A549 (cell line): ENCODE measurements at places on chromosomes 7 and 10.
A peak's percentile ranks its signal among the peaks of the same experiment; 100 is the strongest.

GRCh38 chr10:128868481-128868880 lies 598.6 kb upstream of the MGMT start:
- no peak for DNase-seq

DNA sequence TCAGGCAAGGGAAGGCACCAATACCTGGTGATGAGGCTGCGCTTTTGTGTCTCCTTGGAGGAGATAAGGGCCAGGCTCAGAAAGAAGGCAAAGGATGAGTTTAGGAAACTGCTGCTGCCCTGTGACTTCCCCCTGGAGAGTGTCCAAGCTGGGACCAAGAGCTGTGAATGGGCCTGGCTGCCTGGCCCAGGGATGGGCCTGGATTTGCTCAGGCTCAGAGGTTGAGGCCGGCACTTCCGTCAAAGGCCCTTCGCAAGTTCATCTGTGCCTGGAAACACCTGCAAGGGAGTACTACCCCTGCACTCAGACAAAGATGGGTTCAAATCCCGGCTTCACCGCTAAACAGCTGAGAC lies 50.5 kb upstream of the NANOS1 start:
- no peak for DNase-seq

DNA sequence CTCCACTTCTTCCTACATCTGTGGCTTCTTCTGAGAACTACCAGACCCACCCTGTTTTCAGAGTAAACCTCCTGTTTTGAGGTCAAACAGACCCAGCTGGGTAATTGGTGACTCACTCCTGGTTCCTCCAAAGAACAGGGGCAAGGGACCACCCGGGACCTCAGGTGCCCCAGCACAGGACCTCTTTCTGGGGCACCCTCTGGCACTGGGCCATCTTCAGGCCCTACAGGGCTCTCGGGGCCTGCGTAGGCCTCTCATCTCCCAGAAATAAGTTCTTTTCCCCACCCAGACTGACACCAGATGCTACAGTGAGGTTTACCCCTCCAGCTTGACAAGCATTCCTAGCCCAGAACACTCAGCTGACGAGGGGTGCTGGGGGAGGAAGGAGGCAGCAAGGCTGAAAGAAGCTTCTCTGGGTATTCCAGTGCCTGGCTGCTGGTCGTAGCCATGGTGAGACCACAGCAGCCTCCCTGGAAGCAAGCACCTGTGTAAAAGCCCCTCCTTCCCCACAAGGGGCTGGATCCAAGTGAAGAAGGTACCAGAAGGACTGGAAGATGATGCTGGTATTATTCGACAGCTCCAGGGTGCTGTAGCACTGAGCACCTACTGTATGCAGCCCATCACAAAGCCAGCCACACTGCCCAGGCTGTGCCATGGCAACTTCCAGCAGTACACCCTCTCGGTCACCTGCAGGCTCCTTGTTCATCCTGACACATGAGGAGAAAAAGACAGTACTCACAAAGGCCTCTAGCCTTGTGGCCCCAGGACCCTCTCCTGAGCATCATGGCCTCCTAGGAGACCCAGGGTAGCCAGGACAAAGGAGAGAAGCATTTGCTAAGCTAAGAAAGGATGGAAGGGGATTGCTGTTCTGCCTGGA lies 47.4 kb downstream of the ALOX5 start:
- no peak for DNase-seq

DNA sequence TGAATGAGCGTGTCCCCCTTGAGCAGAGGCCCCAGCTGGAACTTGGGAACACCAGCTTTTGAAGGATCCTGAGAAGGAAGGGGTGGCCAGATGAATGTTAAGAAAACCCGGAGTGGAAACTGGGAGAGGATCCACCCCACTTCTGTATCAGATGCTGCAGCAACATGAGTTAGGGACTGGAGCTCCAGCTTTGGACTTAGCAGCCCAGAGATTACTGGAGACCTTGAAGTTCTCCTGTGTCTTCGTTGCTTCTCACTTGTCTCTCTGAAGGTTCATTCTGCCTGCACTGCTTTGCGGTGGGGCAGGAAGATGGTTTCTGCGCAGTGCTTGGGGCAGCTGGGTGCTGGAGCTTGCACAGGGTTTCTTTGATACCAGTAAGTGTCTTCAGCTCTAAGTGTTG lies 9.3 kb downstream of the TMEM248 start:
- DNase-seq = peak; percentile 54

GRCh38 chr7:41010967-41011366 lies 691.9 kb downstream of the INHBA start:
- no peak for DNase-seq

DNA sequence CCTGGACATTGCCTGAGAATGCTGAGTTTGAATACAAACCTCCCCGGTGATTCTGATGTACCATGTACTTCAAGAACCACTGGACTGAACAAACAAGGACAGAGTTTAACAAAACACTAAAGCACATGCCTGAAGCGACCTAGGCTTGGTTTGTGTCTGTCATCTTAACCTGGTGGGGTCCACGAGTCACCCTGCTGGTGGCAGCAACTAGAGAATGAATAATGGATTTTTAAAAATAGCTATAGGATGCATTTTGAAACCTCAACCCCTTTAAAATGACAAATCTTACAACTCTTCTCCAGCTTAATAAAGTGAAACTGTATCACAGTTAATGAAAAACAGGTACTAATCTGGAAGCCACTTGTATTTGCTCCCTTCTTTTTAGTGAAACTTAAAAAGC lies 25.2 kb downstream of the CDHR3 start:
- DNase-seq = no peak

GRCh38 chr10:23457632-23458417 lies 18.9 kb downstream of the OTUD1 start:
- no peak for DNase-seq

- DNase-seq = no peak
Measured at GRCh38 chr10:110304394-110304779, 333 bp downstream of the SMNDC1 start.

- DNase-seq = peak; percentile 23
Measured at GRCh38 chr10:15439341-15439842, 68.3 kb upstream of the FAM171A1 start.

- no peak for DNase-seq
Measured at GRCh38 chr10:89952751-89953150, 251.4 kb downstream of the KIF20B start.

DNA sequence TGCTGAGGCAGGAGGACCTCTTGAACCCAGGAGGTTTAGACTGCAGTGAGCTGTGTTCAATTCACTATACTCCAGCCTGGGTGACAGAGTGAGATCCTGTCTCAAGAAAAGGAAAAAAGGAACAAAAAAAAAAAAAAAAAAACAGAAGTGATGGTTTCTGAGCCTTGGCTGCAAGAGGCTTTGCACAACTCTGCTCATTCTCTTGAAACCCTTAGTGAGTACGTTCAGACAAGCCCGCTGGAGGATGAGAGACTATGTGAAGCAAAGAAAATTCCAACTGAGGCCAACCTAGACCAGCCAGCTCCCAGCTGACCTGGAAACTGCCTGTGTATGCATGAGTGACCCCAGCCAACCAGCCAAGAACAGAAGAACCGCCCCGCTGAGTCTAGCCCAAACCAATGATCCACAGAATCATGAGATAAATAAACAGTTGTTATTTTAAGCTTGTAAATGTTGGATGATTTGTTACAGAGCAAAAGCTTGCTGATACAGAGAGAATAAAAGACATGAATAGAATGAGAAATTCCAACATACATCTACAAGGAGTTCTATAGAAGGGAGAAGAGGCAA lies 50.6 kb upstream of the FZD9 start:
- no peak for DNase-seq

GRCh38 chr7:79293655-79294142 lies 159.8 kb downstream of the MAGI2 start:
- peak; percentile 96 for DNase-seq

DNA sequence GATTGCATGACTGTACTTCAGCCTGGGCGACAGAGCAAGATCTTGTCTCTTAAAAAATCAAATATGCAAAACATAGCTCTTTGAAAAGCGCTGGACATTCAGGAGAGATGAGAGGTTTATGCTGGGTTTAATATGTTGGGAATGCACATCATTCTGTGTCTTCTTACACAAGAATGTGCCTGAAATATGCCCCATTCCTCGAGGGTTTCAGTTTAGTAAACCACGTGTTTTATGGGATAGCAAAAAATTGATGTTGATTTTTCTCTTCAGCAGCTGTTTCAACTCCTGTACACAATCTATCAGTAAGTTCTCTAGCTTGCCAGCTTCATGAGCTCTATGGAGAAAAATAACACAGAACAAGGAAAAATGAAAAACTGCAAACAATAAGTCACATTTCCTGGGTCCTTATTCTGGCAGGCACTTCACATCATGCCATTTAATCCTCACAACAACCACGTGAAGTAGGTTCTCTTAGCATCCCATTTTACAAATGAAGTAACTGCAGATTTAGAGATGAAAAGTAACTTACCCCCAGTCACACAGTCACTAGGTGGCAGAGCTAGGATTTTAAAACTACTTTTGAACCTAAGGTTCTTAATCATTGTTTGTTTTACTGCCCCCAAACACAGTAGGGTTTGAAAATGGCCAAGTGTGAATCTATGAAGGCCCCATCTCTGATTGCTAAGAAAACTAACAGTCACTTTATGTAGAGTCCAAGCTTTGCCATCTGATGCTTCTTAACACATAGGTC lies 423.6 kb downstream of the PHTF2 start:
- no peak for DNase-seq

GRCh38 chr7:44767912-44768627 lies 19.4 kb downstream of the ZMIZ2 start:
- DNase-seq = no peak

DNA sequence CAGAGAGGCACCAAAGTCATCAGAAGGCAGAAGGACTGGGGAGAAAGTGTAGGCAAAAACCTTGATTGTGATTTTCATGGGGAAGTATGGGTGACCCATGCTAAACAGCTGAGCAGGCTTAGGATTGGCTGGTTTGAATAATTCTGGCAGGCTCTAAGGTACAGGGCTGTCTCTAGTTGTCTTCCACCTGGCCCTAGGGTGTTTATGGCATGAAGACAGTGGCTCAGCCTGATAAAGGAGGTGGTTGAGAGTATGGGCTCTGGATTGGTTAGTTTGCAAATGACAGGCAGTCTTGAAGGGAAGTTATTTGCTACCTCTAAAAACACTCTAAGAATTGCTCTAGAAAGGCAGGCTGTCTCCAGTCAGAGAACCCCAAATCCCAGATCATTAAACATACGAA lies 100.3 kb downstream of the STRA8 start:
- DNase-seq = no peak

GRCh38 chr10:15579605-15580004 lies 140.1 kb downstream of the ITGA8 start:
- no peak for DNase-seq

- no peak for DNase-seq
Measured at GRCh38 chr7:154781369-154782303, 221.3 kb downstream of the PAXIP1 start.

DNA sequence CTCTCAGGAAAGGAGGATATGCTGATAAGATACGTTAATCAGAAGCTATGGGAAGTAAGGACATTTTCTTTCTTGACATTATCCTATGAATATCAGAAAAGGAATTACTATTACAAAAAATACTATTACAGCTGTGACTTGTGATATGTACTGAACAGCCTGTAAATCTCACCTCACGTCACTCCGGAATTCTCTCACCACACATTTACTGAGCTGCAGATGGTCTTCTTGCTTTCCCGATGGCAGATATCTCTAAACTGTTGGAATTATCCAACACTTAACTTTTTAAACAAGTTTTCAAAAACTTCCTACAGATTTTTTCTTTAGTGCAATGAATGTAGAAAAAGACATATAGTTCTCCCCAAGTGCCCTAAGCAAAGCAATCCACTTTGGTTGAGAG lies 313.4 kb downstream of the GPR37 start:
- no peak for DNase-seq

DNA sequence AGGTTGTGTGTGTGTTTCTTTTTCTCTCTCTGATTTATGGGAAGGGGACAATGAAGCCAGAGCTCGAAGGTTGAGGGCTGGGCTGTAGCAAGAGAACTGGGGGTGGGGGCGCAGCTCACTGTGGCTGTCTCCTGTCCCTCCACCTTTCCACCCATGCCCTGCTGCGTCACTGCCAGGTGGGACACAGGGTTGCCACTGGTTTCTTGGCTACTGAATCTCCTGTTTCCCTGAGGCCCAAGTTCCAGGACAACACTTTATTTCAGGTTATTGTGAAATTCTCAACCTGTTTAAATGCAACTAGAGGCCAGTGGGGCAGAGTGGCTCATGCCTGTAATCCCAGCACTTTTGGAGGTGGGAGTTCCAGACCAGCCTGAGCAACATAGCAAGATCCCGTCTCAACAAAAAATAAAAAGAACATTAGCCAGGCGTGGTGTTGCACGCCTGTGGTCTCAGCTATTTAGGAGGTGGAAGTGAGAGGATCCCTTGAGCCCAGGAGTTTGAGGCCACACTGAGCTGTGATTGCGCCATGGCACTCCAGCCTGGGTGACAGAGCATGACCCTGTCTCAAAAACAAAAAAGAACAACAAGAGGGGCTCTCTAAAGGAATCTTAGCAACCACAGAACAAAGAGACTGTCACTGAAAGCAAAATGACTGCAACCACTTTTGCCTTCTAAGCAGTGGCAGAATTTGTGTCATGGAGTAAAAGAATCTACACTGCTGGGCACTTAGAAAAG lies 22.6 kb downstream of the TBATA start:
- no peak for DNase-seq

- DNase-seq = no peak
Measured at GRCh38 chr10:31693491-31693890, 235.1 kb downstream of the ARHGAP12 start.

- DNase-seq = no peak
Measured at GRCh38 chr10:88866454-88866853, 13.6 kb upstream of the STAMBPL1 start.

DNA sequence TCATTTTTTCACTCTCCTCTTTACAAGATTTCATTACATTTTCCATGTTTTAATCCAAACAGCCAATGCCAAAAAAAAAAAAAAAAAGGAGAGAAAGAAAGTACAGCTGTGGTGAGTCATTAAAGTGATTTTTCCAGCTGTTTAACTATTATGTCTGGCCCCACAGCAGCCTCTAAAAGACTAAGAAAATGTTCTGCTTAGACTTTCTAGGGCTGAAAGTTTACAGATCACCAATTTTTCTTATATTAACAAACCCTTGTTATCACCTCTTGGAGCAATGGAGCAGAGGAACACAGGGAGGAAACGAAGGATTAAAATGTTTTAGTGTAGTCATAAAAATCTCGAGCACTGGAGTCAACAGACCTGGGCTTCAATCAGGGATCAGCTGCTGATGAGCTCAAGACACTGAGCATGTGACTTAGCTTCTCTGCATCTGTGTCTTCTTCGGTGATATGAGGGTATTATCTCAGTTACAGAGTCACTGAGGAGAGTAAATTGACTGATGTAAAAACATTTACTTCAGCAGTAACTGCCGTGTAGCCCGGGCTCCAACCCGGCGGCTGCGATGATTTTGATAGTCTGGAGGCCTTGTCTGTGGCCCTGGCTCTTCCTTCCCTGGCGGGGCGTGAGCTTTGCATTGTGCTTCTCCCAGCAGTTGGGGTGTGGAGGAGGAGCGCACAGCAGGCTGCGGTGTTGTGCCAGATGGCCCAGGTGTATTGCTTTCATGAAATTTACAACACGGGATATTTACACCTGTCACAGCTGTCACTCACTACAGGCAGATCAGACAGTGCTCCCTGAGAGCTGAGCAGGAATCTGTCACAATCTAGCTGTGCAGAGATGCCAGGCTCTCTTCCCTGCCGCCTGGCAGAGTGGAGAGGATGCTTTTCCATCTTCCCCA lies 298.3 kb upstream of the FZD8 start:
- DNase-seq = no peak

- DNase-seq = peak; percentile 19
Measured at GRCh38 chr7:43112941-43113621, 634 bp downstream of the HECW1 start.
